Hypothalamus (tissue), 51 donors: ENCODE measurements at places on chromosomes 1 and 21.

DNA sequence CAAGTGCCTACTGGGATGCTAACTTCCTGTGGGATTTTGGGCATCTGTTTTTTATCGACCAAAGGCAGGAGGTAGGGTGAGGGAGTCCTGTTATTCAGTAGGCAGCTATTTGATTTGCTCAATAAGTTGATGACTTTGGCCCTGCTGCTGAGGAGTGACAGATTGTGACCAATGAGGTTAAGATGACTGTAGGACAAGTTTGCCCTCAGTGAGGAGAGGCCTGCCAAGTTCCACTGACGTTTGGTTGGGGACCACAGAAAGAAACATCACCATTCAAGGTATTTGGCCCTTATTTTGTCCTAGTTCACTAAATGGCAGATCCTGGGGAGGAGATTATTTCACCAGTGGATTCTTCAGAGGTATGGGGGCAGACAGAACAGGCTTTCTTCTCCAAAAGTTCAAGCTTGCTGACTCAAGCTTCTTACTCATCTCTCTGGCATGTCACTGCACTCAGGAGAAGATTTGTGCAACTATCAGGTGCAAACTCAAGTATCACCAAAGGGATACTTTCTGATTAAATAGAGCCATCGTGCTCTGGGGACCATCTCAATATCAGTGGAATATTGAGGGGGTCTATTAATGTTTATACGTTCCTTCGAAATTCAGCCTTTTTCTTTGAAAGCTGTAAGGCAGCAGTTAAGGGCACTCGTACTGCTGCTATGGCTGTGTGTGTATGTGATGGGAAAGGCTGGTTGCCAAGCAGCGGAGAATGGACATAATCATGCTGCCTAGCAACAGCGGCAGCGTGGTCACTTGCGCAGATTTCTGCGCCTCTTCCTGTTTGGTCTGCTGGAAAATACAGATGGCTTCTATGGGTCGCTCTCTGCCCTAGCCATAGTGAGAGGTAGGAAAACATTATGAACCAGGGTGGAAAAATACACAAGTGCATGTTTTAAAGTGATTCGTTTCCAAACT, 78.7 kb downstream of the PBX1 start:
- peak; percentile 63 for DNase-seq

- no peak for DNase-seq
These were observed 79.8 kb upstream of the HMCN1 start for GRCh38 chr1:185654199-185654951.

DNA sequence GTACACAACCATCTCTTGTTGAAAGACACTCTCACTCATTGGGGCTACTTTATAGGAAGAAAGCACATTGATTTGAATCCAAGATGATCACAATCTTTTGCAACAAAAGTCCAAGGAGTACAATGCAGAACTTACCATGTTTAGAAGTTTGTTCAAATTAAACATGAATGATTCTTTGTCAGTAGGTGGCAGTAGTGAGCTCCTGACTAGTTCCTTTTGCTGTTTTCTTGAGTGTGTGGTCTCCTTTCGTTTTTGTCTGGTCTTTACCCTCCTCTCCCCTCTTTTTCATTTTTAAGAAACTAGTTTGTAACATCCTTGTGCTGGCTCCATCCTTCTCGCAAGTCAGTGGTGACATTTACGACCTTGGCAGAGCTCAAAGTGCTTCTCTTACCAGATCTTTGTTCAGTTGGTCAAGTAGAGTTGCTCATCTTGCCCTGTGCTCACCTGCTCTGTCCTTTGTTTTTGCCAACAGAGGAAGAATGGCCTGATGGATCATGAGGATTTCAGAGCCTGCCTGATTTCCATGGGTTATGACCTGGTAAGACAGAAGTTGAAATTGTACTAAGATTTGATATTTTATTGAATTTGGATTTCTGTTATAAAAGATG, 35.7 kb upstream of the MTR start:
- no peak for DNase-seq

GRCh38 chr1:19672237-19672636, 7.6 kb downstream of the HTR6 start:
- no peak for DNase-seq

- no peak for DNase-seq
These were observed 362.8 kb upstream of the PLXNA2 start for GRCh38 chr1:208606959-208607358.

- DNase-seq, result peak; percentile 99
These were observed at the start of gene FDPS for GRCh38 chr1:155308493-155309422. Gene FDPS (plus strand): TSS chr1:155308866. CDS start chr1:155309790, 924 bp downstream.

DNA sequence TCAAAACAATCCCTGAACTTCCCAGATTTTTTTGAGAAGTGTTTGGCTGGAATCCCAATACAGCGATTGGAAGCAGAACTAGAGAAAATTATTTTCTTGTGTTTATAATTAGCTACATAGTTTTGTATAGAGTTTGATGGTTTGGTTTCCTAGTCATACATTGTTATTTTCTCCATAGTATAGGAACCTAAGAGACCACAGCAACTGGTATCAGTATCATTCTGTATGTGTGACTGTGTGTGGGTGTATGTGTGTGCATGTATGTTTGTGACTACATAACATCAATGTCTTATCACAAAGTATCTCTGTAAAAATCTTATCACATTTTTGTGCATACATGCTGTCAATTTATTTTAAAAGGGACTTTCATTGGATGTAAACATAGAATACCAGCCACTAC, 780.5 kb downstream of the MRPL39 start:
- DNase-seq, result no peak

GRCh38 chr1:94925004-94925403, 1.9 kb downstream of the CNN3 start:
- no peak for DNase-seq

GRCh38 chr1:212951126-212951946, 995 bp downstream of the VASH2 start:
- no peak for DNase-seq

DNA sequence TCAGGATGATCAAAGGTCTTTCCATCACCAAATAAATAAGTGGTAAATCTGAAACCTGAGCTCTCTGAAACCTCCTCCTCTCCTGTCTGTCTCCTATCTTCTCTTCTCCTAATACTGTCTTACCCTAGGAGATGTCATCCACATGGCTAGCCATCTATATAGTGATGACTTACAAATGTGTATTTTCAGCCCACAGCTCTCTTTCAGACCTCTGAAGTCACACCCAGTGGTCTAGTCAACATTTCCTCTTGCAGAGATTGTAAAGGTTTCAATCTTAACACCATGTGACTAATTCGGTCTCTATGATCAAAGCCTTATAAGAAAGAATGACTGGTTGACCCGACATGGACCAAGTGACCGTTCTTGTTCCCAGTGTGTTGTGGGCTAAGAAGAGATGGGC, 63.1 kb upstream of the DPT start:
- no peak for DNase-seq

DNA sequence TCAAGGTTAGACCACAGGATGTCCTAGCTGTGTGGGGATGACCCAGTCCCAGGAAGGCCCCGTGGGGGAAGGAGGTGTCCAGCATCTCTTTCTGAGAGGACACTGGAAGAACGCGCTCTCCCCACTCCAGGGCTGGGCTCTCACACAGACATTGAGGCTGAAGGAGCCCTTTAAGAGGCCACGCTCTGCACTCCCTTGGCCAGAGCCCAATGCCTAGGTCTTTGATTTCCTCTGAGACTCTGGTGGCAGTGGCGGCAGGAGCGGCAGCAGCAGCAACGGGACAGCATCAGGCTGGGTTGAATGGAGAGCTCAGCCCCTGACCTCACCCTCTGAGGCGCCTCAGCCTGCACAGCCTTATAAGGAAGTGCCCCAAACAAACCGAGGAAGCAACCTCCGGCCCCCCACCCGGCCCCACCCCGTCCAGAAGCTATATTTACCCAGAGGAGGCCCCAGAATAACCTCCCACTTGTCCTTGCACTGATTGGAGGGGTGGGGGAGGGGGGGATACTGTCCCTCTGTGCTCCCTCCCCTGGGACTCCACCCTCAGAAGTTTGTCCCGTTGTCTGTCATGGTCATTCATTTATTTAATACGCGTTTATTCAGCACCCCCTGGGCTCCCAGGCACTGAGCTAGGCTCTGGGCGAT, 12.3 kb downstream of the NES start:
- DNase-seq, result no peak

DNA sequence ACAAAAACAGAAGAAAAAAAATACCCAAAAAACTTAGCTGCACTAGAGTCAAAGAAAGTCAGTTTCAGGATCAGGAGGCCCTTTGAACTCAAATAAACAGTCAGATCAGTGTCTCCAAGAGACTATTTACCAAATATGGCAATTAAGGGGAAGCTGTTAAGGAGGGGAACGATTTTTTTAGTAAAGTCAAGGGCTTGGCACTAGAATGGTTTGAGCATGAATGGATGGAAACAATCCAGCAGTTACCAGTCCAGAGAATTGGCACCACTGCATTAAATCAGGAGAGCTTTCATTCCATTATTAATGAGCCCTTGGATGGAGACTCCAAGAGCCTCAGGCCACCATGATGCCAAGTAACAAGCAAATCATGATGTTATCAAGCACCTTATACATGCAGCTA, 7.2 kb downstream of the TRAPPC3 start:
- DNase-seq, result no peak

DNA sequence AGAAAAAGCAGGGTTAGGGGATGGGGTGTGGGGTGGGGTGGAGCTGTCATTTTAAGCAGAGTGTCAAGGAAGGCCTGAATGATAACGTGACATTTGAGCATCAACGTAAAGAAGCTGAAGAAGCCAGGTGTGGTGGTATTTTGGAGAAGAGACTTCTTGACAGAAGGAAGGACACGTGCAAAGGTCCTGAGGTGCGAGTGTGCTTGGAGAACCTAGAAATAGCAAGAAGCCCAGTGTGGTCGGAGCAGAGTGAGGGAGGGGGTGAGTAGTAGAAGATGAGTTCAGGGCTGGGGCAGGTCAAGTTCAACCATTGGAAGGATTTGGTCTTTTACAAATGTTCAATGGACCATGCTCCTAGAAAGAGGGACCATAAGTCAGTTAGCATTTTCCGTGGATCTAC, 140.2 kb upstream of the ZBTB40 start:
- DNase-seq, result no peak
